ENCODE measurements at places on chromosomes 6 and 20. TPM values are rescaled to one million over a fixed set of nuclear protein-coding genes. Genes with fewer than 3 reads are reported as not detected.

Gene FOXQ1
- total RNA-seq: 0.24 TPM

Gene CDSN
- 0.22 TPM for total RNA-seq

Gene RBBP8NL
- 0.14 TPM for total RNA-seq

Gene SLC2A10
- 12.7 TPM for total RNA-seq

GRCh38 chr20:21867353-21867752, 161.9 kb downstream of the PAX1 start:
- H3K36me3 ChIP-seq: no peaks in the 10 kb centered on the region
- H3K4me1 ChIP-seq: no peaks in the 10 kb centered on the region
- no peak overlapping the region for H3K27ac ChIP-seq
- H3K27me3 ChIP-seq: no peaks in the 10 kb centered on the region
- no peak overlapping the region for H3K4me3 ChIP-seq
- DNase-seq: no peak

GRCh38 chr6:118101831-118102345, 194.8 kb downstream of the SLC35F1 start:
- H3K27ac ChIP-seq: peak overlapping the region; percentile 85
- no peak overlapping the region for H3K4me3 ChIP-seq
- DNase-seq: peak; percentile 22
- peaks cover 14% of the 10 kb centered on the region for H3K4me1 ChIP-seq
- no peaks in the 10 kb centered on the region for H3K27me3 ChIP-seq
- H3K36me3 ChIP-seq: no peaks in the 10 kb centered on the region

DNA sequence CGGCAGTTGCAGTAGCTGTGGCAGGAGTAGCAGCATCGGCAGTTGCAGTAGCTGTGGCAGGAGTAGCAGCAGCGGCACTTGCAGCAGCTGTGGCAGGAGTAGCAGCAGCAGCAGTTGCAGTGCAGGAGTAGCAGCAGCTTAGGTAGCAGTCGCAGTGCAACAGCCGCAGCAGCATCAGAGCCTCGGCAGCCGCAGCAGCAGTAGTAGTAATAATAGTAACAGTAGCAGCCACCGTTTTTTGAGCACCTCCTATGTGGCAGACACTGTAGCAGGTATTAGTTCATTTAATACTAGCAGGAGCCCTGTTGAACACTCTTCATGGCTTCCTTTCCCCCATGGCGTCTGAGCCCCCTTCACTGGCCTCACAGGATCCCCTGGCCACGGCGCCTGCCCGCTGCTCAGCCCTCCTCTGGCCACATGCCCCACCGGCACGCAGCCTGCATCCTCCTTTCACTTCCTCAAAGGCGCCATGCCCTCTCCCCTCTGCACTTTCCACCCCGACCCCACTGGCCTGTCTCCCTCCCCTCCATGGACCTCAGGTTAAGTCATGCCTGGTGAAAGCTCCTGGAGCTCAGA, 19.1 kb upstream of the IRF4 start:
- H3K27me3 ChIP-seq: peaks cover 18% of the 10 kb centered on the region
- H3K27ac ChIP-seq: no peak overlapping the region

DNA sequence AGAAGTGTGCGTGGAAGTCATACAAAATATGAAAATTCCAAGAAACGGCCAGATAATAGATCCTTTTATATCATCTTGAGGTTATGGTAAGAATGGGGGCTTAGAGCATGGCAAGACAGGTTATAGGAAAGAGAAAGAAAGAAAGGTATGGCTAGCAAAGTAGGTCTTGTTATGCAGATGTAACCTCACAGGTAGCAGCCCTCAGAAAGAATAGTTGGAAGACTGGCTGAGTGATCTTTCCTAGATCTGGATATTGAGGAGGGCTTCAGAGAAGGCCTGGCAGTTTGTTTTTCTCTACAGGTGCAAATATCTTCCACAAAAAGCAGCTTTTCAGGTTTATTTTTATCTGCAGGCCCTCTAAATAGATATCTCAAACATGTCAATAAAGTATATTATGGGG, 679.5 kb downstream of the KHDRBS2 start:
- H3K27me3 ChIP-seq: no peaks in the 10 kb centered on the region
- H3K36me3 ChIP-seq: no peaks in the 10 kb centered on the region
- no peaks in the 10 kb centered on the region for H3K4me1 ChIP-seq

GRCh38 chr20:48761874-48762273, 65.9 kb downstream of the PREX1 start:
- no peaks in the 10 kb centered on the region for H3K36me3 ChIP-seq
- H3K4me1 ChIP-seq: peaks cover 4% of the 10 kb centered on the region
- no peak overlapping the region for H3K4me3 ChIP-seq
